ENCODE measurements at places on chromosomes 13 and 19. TPM values are rescaled to one million over a fixed set of nuclear protein-coding genes. Genes with fewer than 3 reads are reported as not detected.
A peak's percentile ranks its signal among the peaks of the same experiment; 100 is the strongest.

The KLF2 gene
- 0.36 TPM for total RNA-seq

The SMIM44 gene
- not detected for total RNA-seq

GRCh38 chr13:61029064-61029463 lies 386.6 kb downstream of the PCDH20 start:
- DNase-seq, result no peak

GRCh38 chr19:30649934-30650614 lies 277.9 kb downstream of the ZNF536 start:
- DNase-seq, result peak; percentile 27

DNA sequence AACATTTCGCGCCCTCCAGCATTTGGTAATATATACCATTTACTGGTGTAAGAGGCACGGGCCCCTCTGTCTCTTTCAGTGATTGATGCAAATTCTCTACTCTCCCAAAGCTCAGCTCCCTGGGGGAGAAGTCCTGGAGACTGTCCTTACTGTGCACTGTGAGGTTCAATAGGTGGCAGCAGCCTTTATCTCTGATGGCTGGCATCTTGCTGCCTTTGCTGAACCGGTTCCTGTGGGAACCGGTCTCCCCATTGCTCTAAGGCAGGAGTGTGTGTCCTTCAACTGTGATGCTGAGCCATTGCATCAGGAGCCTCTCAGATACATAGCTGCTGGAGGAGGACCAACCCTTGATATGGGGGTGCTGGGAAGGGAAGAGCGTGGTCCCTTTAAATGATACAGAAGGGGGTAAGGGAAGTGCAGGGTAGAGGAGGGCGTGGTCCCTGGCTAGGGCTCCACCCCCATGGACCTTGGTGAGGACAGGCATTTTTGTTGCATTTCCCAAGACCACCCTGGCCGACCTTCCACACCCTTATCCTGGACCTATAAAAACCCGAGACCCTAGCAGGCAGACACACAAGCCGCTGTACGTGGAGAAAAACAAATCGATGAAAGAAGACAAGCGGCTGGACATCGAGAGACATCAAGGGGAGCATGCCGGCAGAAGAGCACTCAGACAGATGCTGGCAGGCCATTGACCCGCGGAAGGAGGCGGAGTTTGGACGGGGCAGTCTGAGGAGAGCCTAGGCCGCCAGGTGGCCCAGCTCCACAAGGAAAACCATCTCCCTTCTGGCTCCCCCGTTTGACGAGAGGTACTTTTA lies 41.1 kb upstream of the GTF3A start:
- no peak for DNase-seq

DNA sequence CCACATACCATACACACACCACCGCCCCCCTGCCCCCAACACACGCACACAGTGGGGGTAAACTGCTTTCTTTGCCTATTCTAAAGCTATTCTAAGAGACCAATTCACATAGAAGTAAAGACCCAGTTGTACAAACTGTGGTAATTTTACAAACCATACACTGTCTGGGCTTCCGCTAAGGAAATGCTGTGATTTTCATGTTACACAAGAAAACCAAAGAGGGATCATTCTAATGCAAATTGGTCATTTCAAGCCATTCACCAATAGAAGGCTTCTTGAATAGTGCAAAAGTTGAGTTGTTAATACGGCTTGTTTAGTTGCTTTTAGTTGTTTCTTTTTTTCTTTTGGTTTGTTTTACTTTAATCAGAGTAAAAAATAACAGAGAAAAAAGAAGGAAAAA lies 202.8 kb downstream of the EFNB2 start:
- no peak for DNase-seq

DNA sequence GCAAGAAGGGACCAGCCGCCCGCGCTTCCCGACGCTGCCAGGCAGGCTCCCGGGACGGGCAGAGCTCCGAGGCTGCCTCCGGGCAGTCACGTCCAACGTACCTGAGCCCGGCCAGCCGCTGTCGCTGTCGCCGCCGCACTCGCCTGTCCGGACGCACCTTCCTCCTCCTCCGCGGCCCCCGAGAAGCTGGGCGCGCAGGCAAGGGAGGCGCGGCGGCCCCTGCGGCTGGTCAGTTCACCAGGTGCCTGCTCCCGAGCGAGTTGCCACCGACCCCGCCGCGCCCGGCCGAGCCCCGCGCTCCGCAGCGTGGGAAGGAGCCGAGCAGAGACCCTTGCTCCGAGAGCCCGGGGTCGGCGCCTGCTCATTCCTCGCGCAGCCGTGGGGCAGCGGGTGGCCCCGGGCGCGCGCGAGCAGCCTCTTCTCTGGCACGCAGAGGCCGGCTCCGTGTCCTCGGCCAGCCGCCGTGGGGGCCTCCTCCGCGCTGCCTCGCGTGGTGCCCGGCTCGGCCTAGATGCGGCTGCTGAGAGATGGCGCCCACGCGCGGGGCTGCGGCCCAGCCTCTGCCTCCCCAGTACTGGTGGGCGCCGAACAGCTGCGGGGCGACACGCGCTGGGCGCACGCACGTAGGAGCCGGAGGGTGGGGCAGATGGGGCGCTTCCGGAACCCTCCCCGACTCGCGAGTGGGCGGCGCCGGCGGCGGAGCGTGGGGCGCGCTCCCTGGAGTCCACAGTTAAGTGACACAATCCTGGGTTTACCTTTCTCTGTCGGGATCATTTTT lies 419.4 kb downstream of the UQCRFS1 start:
- DNase-seq, result no peak

GRCh38 chr19:1896508-1896907 lies 8.7 kb upstream of the ADAT3 start:
- no peak for DNase-seq
